ENCODE measurements at places on chromosomes 4 and X.
A peak's percentile ranks its signal among the peaks of the same experiment; 100 is the strongest.

- no peak overlapping the region for H3K27ac ChIP-seq
- H3K4me3 ChIP-seq: no peak overlapping the region
- H3K27me3 ChIP-seq: no peaks in the 10 kb centered on the region
- no peak for DNase-seq
- no peaks in the 10 kb centered on the region for H3K36me3 ChIP-seq
Observed at GRCh38 chrX:120857240-120857639, 18.4 kb downstream of the CT47B1 start.

- DNase-seq: no peak
- H3K4me1 ChIP-seq: peaks cover 53% of the 10 kb centered on the region
- no peak overlapping the region for H3K27ac ChIP-seq
- peaks cover 2% of the 10 kb centered on the region for H3K36me3 ChIP-seq
- H3K4me3 ChIP-seq: no peak overlapping the region
Observed at GRCh38 chr4:3374011-3374645, 67.6 kb upstream of the HGFAC start.

- no peak overlapping the region for H3K4me3 ChIP-seq
- no peak for DNase-seq
- no peak overlapping the region for H3K27ac ChIP-seq
- peaks cover 35% of the 10 kb centered on the region for H3K4me1 ChIP-seq
- H3K27me3 ChIP-seq: no peaks in the 10 kb centered on the region
Observed at GRCh38 chr4:188012426-188012945, 16.9 kb downstream of the ZFP42 start.

DNA sequence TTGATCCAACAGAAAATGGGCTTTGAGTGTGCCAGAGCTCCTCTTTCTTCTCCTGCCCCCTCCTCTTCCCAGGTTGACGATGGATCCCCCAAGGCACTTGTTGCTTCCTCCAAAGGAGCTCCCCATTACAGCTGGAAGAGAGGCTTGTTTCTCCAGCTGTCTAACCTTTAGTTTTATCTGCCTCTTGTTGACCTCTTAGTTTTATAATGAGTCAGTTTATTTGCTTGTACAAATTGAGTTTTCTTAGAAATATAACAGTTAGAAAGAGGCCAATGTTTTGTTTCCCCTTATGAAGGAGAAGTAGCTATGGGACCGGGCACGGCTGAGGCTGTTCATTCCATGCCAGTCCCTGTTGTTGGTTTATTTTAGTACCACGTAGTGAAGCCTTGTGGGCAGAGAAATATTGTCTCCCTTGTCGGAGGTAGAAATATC is 158.2 kb downstream of the SPRY1 start:
- peaks cover 48% of the 10 kb centered on the region for H3K4me1 ChIP-seq
- H3K36me3 ChIP-seq: peaks cover 3% of the 10 kb centered on the region
- peak overlapping the region; percentile 29 for H3K4me3 ChIP-seq
- peak overlapping the region; percentile 92 for H3K27ac ChIP-seq
- no peak for DNase-seq
